ENCODE measurements at places on chromosomes 11 and 22. TPM values are rescaled to one million over a fixed set of nuclear protein-coding genes. Genes with fewer than 3 reads are reported as not detected.

OR6T1 gene
- total RNA-seq = not detected

TEX54 gene
- not detected for total RNA-seq

RAB3IL1 gene
- total RNA-seq = 3.7 TPM

PIK3IP1 gene
- total RNA-seq = 11.9 TPM

KLHL35 gene
- 0.26 TPM for total RNA-seq

DNA sequence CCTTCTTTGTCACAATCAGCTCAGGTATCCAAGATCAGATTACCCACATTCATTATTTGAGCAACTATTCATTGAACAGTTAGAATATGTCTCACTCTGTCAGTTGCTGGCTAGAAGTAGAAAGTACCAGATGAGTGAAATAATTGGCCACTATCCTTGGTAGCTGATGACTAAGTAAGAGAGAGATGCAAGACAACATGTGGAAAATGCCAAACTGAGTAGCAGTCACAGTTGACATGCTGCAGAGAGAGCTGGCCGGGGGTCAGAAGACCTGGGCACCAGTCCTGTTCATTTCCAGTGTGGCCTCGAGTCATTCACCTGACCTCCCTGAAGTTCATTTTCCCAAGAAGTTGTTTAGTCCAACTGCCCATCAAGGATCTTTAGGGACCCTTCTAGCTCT is 22.5 kb upstream of the SMIM35 start:
- peak; percentile 43 for DNase-seq
- peak overlapping the region; percentile 27 for H3K27ac ChIP-seq
- H3K27me3 ChIP-seq = no peaks in the 10 kb centered on the region
- no peak overlapping the region for H3K4me3 ChIP-seq

- no peaks in the 10 kb centered on the region for H3K36me3 ChIP-seq
- no peaks in the 10 kb centered on the region for H3K27me3 ChIP-seq
- peak overlapping the region; percentile 76 for H3K4me3 ChIP-seq
- DNase-seq = no peak
- peaks cover 62% of the 10 kb centered on the region for H3K4me1 ChIP-seq
Measured at GRCh38 chr11:3163241-3163981, 1.7 kb downstream of the OSBPL5 start.

DNA sequence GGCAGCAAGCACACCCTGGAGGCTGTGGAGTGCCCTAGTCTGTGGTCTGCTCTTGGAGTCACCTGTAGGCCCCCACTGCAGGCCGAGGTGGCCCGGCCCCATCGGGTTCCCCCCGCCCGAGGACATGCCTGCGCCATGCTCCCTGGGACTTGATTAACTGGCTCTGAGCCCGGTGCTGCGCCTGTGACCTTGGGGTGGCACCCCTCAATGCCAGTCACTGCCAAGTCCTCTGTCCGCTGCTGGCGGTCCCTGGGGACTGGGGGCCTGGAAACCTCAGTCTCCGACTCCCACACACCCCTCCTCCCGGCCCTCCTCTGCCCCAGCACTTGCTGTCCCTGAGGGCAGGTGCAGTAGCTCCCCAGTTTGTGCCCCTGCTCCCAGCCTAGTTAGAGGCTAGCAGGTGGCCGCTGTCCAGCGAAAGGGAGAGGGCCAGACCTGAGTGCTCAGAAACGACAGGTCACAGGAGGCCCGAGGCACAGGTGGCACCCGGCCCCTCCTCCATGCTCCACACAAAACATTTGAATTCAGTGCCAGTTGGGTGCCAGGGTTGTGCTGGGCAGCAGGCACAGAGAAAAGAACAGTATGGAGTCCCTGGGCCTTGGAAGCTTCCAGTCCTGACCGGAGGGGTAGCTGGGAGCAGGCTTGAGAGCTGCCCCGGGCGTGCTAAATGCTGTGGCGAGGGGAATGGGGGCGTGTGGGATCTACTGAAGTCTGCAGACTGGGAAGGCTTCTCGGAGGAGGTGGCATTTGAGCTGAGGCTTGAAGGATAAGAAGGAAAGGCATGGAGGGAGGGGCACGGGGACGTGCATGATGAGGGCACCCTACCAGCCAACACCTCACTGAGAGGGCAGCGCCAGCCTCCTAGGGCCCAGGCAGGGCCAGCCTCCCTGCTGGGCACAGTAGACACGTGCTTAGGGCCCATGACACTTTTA is 16.4 kb upstream of the FLRT1 start:
- H3K27ac ChIP-seq = no peak overlapping the region
- H3K27me3 ChIP-seq = no peaks in the 10 kb centered on the region
- no peaks in the 10 kb centered on the region for H3K36me3 ChIP-seq

DNA sequence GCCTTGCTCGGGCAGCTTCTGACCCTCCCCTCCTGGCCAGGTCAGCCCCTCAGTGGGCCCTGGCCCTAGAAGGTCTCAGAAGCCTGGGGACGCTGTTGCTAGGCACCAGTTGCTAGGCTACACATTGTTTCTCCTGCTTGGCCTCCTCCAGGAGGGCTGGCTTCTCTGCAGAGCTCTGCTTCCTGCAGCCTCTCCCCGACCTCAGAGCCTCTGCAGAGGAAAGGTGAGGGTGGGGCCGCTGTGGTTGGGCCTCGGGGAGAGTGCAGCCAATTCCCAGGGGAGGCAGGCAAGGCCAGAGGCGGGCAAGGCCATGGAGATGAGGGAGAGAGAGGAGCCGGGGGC is 27.6 kb upstream of the LRRC10B start:
- H3K4me1 ChIP-seq = peaks cover 12% of the 10 kb centered on the region
- no peaks in the 10 kb centered on the region for H3K36me3 ChIP-seq
- DNase-seq = no peak

DNA sequence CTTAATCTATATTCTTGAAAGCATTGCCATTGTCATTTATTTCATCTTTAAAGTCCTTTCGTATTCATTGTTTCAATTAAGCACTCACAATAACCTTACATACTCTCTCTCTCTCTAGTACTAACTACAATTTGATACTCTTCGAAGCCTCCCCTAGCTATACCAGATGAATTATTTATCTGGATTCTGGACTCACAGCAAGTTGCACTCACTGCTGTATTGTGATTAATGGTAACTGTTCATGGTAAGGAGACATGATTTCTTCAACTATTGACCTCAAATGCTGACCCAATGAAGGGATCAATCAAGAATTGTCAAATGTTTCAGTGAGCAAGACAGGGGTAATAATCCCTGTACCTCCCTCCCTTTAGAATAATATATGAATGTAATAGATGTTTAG is 6.0 kb upstream of the OR52B6 start:
- DNase-seq = no peak
- H3K4me1 ChIP-seq = no peaks in the 10 kb centered on the region
- H3K4me3 ChIP-seq = no peak overlapping the region
- H3K36me3 ChIP-seq = no peaks in the 10 kb centered on the region

GRCh38 chr22:19703869-19704268 is 10.4 kb upstream of the SEPTIN5 start:
- peaks cover 6% of the 10 kb centered on the region for H3K27me3 ChIP-seq
- no peaks in the 10 kb centered on the region for H3K36me3 ChIP-seq
- H3K4me1 ChIP-seq = peaks cover 4% of the 10 kb centered on the region

DNA sequence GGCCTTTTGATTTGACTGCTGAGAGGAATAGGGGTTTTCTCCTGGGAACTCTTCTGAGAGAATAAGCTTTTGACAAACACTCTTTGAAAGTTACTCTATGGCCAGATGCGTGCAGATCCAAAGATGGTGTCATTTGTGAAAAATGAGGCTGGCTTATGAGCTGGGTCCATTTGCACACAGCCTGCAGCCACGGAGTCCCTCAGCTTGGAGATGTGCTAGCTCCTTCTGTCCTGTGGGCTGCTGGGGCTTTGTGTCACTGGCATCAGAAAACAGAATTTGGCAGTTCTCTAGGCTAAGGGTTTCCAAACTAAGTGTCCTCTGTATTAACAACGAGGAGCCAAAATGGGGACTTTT is 702.4 kb downstream of the NTM start:
- peak overlapping the region; percentile 41 for H3K27ac ChIP-seq
- no peak for DNase-seq
- no peaks in the 10 kb centered on the region for H3K4me1 ChIP-seq
- H3K27me3 ChIP-seq = no peaks in the 10 kb centered on the region
- H3K4me3 ChIP-seq = no peak overlapping the region

GRCh38 chr11:9616042-9616675 is 42.7 kb downstream of the WEE1 start:
- H3K4me1 ChIP-seq = peaks cover 3% of the 10 kb centered on the region
- H3K27ac ChIP-seq = no peak overlapping the region
- no peak overlapping the region for H3K4me3 ChIP-seq
- DNase-seq = no peak
- H3K27me3 ChIP-seq = no peaks in the 10 kb centered on the region
- H3K36me3 ChIP-seq = no peaks in the 10 kb centered on the region

DNA sequence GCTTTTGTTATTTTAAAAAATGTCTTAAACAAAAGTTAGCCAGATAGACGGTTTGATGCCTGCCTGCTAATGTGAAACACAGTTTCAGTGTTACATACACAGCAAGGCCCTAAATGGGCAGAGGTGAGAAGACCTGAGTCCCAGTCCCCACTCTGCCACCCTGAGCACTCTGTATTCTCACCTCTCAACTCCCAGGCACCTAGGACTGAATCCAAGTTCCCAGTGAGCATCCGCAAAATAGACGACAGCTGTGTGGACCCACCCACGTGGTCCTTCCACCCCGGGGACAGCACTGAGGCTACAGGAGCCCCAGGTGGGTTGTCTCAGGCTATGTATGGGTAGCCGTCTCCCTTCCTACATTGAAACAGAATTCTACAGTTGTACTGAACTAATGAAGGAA is 111.5 kb downstream of the RPL27A start:
- peaks cover 49% of the 10 kb centered on the region for H3K4me1 ChIP-seq
- DNase-seq = no peak
- H3K27ac ChIP-seq = peak overlapping the region; percentile 41
- H3K4me3 ChIP-seq = no peak overlapping the region
- no peaks in the 10 kb centered on the region for H3K27me3 ChIP-seq

DNA sequence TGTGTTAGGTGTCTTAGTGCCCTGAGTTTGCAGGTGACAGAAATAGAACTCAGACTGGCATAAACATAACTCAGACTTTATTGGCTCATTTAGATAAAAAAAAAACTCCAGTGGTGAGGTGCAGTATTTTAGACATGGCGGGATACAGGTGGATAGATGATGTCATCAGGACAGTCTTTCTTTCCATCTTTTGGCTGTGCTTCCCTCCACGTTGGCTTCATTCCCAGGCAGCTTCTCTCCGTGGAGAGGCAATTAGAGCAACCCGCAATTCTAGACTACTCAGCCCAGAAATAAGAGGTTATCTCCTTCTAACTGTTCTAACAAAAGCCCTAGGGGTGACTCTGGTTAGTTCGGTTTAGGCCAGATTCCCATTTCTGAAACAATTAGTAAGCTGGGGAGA is 40.5 kb downstream of the NCAM1 start:
- no peaks in the 10 kb centered on the region for H3K27me3 ChIP-seq
- peaks cover 12% of the 10 kb centered on the region for H3K4me1 ChIP-seq
- H3K4me3 ChIP-seq = no peak overlapping the region
- H3K36me3 ChIP-seq = no peaks in the 10 kb centered on the region
- DNase-seq = no peak

GRCh38 chr22:19852177-19852781 is 2.4 kb downstream of the GNB1L start:
- no peaks in the 10 kb centered on the region for H3K27me3 ChIP-seq
- H3K36me3 ChIP-seq = peaks cover 10% of the 10 kb centered on the region
- no peak overlapping the region for H3K4me3 ChIP-seq
- no peak overlapping the region for H3K27ac ChIP-seq

DNA sequence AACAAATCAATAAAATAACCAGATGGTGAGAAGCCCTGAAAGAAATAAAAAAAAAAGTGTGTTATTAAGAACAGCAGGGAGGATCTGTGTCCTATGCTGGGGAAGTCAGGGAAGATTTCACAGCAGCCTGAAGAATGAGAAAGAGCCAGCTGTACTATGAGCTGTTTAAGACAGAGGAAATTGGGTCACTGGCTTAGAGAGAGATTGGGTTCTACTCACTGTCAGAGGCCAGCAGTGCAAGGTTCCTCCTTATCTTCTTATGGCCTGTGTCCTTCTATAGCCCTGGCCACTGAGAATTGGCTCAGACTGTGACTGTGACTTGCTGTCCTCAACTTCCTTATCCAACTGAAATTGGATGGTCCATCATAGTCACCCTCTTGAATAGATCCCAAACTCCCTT is 54.8 kb upstream of the FDX1 start:
- H3K27me3 ChIP-seq = no peaks in the 10 kb centered on the region
- H3K27ac ChIP-seq = no peak overlapping the region
- H3K4me1 ChIP-seq = peaks cover 20% of the 10 kb centered on the region
- no peak overlapping the region for H3K4me3 ChIP-seq
- DNase-seq = no peak

- peaks cover 18% of the 10 kb centered on the region for H3K4me1 ChIP-seq
- no peak overlapping the region for H3K4me3 ChIP-seq
- H3K27ac ChIP-seq = peak overlapping the region; percentile 39
Measured at GRCh38 chr11:1073261-1073724, 1.4 kb upstream of the MUC2 start.

DNA sequence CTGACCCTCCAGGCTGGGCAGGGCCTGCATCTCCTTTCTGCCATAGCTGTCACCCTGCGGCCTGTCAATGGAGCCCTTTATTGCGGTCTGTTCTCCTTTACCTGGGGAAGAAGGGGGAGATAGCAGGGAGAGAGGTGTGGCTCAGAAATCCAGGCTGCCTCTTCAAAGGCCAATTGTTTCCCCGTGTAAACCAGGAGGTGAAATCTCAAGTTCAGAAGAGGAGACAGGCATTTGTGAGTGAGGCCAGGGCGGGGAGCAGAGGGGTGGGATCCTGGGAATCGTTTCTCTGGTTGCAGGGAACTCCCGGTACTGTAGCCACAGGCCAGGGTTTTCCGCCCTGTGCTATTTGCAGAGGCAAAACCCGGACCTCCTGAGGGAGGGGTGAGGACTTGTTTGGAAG is 9.1 kb downstream of the DCPS start:
- no peak for DNase-seq
- peaks cover 5% of the 10 kb centered on the region for H3K4me1 ChIP-seq
- H3K27ac ChIP-seq = no peak overlapping the region

DNA sequence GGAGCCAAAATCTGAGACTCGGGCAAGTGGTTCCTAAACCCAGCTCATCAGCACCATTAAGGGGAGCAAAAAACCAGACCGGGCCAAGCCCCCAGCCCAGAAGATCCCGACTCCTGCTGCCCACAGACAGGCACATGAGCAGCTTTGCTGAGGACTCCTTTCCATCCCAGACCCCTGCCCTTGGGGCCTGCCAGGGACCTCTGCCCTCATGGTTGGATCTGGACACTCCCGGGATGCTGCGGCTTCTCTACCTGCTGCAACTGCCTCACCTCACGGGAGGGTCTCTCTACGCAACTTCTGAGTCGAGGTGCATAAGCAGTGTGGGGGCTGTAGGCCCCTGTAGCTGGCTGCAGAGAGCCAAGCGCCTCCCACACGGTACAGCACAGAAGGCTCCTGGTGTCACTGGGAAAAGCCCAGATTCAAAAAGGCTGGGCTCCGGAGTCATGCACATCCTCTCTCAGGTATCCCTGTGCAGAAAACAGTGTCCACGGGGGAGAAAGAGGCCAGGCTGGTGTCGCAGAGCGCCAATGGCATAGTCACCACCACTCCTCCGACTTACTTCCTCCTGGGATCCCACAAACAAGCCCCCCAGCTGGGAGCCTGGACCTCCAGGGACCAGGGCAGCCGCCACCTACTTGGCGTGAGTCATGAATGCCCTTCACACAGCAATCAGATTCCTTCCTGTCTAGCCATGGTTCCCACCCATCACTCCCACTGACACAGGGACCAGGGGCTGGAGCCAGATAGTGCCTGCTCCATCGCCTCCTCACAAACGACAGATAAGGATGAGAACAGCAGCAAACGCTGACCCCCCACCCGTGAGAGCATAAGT is 122.1 kb downstream of the BCR start:
- no peak overlapping the region for H3K4me3 ChIP-seq
- H3K27ac ChIP-seq = no peak overlapping the region
- H3K4me1 ChIP-seq = peaks cover 26% of the 10 kb centered on the region

- no peaks in the 10 kb centered on the region for H3K4me1 ChIP-seq
- no peak overlapping the region for H3K4me3 ChIP-seq
- peaks cover 4% of the 10 kb centered on the region for H3K27me3 ChIP-seq
- DNase-seq = no peak
Measured at GRCh38 chr11:78646564-78647185, 72.0 kb upstream of the NARS2 start.

All from heart right ventricle (tissue), 16 donors.